AG08395 (cell line): ENCODE measurements at places on chromosomes 16 and 17.

- DNase-seq = no peak
These were observed 23.1 kb downstream of the KDM8 start for GRCh38 chr16:27226476-27226875.

GRCh38 chr16:2768403-2769089 is 8.5 kb downstream of the ELOB start:
- no peak for DNase-seq

GRCh38 chr16:24822974-24823373 is 22.8 kb upstream of the SLC5A11 start:
- DNase-seq = no peak

DNA sequence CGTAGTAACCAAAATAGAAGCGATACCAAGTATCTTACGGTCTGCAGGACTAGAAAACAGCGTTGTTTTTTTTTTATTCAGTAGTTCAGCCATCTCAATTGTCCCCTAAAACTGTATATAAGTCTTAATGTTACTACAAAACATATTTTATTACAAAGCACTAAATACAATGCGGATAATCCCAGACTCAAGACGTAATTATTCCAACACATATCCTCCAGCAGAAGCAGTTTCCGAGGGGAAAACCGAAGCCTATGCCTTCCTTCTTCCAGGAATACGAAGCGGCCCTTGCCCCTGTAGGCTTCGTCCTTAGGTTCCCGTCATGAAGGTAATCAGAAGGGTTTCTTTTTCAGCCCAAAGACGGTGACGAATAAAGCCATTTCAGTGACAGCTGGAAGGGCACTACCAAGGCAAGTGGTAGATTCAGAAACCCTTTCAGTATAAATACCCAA is 2.3 kb downstream of the TMEM107 start:
- DNase-seq = no peak

GRCh38 chr17:70938336-70938735 is 769.0 kb downstream of the KCNJ2 start:
- no peak for DNase-seq

- peak; percentile 60 for DNase-seq
These were observed 37.7 kb downstream of the DUSP14 start for GRCh38 chr17:37527249-37527851.

- DNase-seq = no peak
These were observed 14.1 kb upstream of the DNAI2 start for GRCh38 chr17:74259667-74260524.

DNA sequence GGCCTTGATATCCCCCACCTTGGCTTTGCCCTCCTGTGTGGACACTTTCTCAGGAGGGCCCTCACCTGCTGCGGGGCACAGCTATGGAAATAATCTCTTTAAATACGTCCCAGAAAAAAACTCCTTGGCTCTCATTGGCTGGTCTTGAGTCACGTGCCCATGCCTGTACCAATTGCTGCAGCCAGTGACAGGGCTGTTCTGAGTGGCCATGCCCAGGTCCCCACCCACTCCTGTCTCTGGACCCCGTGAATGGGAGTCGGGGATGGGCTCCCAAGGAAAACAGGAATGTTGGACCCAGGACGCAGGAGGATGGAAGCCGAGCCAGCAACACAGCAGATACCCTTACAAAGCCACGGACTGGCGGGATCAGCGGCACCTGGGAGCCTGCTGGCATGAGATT is 53.1 kb upstream of the CDR2 start:
- no peak for DNase-seq

- DNase-seq = no peak
These were observed 3.4 kb downstream of the SNN start for GRCh38 chr16:11671676-11672075.

DNA sequence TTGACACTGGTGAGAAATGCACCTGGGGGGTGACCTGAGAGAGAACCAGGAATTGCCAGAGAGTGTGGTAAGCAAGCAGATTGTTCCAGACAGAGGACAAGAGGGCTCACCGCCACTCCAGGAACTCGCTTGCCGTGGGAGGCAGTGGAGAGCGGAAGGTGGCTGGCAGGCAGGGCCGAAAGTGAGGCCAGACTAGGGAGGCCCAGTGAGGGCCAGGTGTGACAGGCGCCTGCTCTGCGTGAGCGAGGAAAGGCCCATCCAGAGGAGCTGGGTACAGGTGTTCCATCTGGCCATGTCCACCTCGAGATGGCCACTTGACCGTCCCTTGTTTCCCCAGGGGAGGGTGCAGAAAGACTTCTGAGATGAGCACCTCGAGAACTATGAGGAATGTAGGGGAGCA is 11.9 kb upstream of the MYO15B start:
- DNase-seq = no peak

DNA sequence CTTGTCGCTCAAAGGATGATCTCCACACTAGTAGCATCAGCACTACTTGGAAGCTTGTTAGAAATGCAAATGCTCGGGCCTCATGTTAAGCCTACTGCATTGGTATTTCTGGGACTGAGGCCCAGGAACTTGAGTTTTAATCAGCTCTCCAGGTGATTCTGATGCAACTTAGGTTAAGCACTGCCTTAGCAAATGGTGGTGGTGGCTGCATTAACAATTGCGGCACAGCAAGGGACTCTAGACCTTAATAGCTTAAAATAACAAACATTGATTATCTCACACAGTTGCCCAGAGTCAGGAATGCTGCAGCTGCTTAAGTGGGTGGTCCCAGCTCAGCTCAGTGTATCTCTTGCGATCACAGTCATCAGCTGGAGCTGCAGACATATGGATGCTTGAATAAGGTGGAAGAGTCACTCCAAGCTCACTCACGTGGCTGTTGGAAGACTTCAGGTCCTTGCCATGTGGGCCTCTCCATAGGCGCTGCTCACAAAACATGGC is 25.8 kb downstream of the HS3ST3A1 start:
- DNase-seq = no peak

DNA sequence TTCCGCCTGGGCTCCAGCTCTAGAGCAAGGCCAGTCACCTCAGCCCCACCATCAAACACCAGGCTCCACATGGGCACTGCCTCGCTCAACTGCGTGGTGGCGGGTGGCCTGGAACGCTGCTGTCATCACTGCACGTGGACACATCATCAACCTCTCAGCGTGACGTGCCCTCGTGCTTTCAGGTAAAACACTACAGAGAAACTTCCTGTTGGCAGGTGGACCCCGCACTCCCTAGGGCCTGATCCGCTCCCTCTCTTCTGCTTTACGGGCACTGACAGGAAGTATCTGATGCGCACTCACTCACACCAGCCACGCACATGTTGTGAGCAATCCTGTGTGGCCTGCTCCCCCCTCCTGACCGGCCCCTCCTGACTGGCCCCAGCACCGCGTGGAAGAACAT is 87.4 kb downstream of the ANKRD11 start:
- no peak for DNase-seq

GRCh38 chr17:14901376-14901775 is 363.8 kb downstream of the PMP22 start:
- DNase-seq = no peak

- DNase-seq = no peak
These were observed 114.5 kb upstream of the CHMP6 start for GRCh38 chr17:80876950-80877728.

DNA sequence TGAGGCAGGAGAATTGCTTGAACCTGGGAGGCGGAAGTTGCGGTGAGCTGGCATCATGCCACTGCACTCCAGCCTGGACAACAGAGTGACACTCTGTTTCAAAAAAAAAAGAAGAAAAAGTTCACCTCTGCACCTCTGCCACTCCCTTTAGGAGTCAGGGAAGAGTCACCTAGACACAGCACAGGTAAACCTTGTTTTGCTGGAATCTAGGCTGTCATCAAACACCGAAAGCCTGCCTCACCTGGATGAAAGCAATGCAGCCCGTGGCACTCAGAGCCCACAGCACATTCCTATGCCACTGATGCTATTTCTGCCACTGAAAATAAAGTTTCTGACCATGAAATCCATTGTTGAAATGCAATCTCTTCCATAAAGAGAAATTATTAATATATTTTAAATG is 22.2 kb downstream of the CFAP52 start:
- DNase-seq = no peak

DNA sequence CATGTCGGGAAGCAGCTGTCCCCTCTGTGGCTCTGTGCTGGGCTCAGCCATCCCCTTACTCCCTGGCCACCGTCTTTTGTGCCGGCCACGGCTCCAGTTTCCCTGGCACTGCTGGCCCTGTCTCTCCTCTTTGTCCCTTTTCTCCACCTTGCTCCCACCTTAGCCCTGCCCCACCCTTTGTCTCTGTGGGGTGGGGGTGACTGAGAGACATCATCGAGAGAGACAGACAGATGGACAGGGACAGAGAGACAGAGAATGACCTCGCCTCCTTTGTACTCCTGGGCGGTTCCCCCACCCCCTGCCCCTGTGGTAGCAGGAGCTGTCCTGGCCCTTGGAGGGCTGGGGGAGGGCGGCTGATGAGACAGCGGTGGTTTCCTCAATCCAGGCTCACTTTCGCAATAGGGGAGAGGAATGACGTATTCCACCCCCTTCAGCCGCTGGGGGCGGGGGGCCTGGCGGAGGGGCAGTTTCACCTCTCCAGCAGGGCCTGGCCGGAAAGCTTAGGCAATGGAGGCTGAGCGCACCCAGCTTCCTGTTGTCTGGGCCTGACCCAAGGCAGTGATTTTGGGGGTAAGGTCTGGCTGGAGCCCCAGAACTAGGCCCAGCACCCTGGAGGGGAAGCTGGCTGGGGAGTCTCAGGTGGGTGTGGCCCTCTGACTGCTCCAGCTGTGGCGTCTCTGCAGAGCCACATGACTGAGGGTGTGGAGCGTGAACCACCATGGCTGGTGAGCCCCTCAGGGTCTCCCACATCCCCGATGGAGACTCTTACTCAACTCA is 7.3 kb downstream of the FMNL1 start:
- peak; percentile 94 for DNase-seq

DNA sequence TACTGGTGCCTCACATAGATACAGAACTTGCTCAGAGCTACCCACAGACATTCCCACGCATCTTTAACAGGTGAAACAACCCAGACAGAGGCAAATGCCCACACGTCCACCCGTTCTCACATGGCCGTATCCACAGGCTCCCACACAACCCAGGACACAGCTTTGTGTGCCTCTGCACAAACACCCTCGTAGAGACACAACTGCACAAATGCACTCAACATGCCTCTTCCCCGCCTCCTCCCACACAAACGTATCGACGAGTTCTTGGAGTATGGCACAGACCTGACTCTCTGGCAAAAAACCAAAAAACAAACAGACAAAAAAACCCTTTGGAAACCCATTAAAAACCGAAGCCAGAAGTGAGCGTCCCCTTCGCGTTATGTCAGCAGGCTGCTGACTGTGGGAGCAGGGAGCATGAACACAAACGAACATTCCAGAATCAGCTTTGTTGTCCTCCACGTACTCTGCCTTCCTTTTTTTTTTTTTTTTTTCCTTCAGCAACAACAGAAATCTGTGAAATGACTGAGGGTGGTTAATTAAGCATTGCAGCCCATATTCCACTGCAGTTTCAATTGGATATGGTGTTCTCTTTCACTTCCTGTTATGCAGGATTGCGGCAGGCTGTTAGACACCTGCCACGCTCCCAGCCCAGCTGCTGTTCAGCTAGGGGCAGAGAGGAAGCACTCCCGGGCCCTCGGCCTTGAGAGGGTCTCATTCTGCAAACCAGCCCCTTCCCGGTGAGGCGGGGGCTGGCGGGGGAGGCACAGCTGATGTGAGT is 313.7 kb downstream of the MAF start:
- DNase-seq = no peak

GRCh38 chr16:54933281-54934011 is 2.8 kb downstream of the IRX5 start:
- DNase-seq = no peak

- DNase-seq = no peak
These were observed 33.7 kb downstream of the PEMT start for GRCh38 chr17:17557796-17558195.

DNA sequence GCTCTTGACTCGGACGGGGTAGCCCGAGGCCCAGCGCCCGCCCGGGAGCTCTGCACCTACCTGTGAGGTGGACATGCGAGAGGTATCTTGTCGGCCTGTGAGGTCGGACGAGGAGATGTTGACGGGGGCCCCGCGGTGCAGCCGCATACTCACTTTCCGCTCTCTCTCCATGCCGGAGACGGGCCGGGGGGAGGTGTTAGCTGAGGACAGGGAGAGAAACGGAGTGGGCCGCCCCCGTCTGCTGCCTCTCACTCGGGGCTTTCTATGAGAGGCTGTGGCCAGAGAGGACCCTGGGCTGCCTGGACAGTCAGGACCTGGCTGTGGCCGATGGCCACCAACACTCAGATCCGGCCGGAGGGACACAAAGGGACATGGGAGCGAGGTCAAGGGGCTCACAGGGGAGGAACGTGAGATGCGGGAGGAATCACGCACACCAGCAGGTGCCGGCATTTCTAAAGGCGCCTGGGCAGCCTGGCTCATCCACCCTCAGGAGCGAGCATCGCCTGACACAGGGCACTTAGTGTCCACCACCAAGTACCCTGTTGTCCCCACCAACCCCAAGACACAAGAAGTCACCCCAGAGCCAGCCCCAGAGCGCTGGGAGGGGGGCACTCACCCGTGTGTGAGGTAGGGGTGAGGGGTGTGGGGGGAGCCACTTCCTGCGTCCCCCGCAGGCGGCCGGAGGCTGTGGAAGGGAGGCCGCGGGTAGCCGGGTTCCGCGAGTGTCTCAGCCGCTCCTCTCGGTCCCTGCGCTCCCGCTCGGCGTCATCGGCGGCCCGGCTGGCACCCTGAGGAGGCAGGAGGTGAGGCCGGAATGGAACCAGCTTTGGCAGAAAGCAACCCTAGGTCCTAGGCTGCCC is 20.2 kb downstream of the SLC16A3 start:
- no peak for DNase-seq

DNA sequence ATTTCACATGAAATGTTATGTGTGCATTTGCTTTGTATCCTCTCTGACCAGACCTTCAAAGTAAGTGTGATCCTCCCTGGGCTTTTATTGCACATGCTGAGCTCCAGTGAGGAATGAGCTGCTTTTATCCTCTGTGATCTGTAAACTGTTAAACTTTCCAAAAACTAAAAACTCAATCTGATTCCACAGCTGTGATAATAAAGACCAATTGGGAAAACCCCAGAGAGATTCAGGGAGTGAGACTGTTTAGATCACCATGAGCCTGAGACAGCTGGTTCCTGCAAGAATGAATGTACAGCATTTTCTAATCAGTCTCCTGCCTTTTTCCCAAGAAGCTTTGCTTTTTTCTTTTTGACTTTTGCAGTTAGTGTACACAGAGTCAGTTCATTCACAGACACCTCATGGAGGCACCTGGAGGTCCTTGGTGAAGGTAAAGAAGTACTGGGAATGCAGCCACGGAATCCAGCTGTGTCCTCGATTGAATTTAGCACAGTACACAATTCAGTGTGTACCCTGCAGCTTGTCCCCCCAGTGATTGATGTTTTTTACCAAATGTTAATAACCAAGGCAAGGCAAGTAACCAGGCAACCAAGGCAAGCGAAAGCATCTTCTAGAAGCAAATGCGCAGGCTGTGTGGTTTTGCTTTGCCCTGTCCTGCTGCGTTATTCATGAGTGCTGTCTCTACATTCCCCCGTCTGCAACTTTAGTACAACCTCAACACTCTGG is 182.6 kb downstream of the LGALS9B start:
- no peak for DNase-seq

GRCh38 chr17:31631766-31632165 is 227.3 kb downstream of the COPRS start:
- DNase-seq = peak; percentile 13
